Left cardiac atrium (tissue), 4 donors: ENCODE measurements at places on chromosomes 11 and 22. TPM values are rescaled to one million over a fixed set of nuclear protein-coding genes. Genes with fewer than 3 reads are reported as not detected.

DNA sequence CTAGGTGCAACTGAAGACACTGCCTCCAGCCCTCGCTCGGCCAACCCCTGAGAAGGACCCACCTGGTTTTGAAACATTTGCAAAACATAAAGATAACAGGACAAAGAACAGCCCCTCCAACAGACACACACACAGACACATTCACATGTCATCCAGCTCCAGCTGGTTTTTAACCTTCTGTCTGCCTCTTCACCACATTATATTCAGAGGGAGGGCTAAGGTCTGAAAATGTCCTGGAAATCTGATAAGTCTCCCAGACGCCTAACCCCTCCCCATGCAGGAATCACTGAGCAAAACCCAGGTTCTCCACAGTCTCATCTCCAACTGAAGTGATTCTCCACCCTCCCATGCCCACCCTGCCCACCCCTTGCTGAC lies 29.4 kb downstream of the PACSIN2 start:
- DNase-seq = no peak

DNA sequence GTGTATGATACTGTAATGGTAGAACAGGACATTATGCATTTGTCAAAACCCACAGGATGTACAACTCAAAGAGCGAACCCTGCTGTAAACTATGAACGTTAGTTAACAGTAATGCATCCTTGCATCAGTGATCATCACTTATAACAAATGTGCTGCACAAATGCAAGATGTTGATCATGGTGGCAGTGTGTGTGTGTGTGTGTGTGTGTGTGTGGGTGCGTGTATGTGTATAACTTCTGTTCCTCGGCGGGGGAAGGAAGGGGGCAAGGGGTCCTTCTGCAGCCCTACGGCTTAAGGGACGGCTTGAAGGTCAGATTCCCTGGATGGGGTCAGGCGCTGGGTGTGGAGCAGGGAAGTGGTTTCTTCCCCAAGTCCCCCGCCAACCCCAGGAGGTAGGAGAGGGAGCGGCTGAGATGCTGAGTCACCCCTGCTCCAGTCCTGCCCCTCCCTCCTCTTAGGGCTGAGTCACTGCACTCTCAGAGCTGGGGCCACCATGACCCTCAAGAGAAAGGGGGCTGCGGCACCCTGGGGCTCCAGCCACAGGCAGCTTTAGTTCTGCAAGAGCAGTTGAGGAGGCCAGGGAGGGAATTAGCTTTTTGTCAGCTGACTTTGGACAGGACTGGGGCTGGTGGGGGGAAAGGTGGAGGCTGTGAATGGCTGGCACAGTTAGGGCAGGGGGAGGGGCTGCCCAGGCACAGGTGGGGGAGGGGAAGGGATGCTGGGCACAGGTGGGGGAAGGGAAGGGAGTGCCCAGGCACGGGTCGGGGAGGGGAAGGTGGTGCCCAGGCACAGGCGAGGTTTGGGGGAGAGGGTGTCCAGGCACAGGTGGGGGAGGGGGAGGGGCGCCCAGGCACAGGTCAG lies 8.8 kb upstream of the CTSD start:
- peak; percentile 70 for DNase-seq

DNA sequence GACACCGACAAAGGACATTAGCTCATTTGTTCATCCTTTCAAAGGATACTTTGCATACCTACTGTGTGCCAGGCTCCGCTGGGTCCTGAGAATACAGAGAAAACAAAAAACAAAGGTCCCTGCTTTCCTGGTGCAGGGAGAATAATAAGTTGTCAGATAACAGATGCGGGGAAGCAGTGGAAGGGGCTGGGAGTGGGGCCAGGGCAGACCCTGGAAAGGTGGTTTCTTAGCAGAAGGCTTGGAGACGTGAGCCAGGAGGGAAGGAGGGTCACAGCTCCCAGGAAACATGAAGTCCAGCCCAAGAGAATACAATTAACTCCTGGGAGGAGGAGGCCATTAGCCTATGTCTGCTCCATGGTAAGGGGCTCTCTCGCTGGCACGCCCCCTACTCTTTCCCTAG lies 9.8 kb upstream of the ANO1 start:
- DNase-seq = no peak

DNA sequence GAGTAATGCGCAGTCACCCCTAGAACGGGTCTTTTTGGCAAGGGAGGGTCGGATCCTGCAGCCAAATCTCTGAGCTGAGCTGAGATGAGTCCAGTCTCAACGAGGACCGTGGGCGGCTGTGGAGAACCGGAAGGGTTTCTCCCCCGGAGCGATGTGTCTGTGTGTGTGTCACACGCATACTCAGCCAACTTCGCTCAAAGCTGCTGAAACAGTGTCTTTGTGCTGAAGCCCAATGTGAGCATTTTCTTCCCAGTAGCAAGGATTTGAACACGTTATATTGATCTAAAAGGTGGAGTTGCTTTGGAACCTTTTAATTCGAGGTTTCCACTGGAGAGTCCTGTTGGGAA lies 1.4 kb upstream of the CELSR1 start:
- peak; percentile 62 for DNase-seq

GRCh38 chr22:38205261-38206128 lies 3.7 kb downstream of the MAFF start:
- peak; percentile 87 for DNase-seq

DNA sequence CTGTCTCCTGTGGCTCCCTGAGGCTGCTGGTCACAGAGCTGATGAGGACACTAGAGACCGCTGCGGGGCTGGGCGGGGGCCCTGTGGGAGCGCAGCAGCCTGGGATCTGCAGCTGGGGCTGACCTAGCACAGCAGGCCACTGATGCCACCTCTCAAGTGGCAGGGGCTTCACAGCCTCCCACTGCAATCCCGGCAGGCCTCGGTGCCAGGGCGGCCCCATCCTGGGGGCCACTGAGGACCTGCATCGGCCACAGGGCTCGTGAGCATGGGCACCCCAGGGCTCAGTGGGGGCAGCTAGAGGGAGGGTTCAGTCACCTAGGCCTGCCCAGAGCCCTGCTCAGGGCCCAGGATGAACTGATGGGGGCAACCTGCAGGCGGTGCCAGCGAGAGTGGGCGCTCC lies 14.6 kb upstream of the CCDC188 start:
- no peak for DNase-seq

GRCh38 chr11:124415356-124415923 lies 9.2 kb downstream of the OR8B4 start:
- DNase-seq = no peak

Gene UBQLN3
- total RNA-seq = 0.15 TPM

GRCh38 chr11:110601936-110602335 lies 110.3 kb downstream of the ARHGAP20 start:
- DNase-seq = no peak

Gene SCGB1D4
- total RNA-seq = not detected

GRCh38 chr22:42066126-42066761 lies 4.4 kb downstream of the NAGA start:
- no peak for DNase-seq

DNA sequence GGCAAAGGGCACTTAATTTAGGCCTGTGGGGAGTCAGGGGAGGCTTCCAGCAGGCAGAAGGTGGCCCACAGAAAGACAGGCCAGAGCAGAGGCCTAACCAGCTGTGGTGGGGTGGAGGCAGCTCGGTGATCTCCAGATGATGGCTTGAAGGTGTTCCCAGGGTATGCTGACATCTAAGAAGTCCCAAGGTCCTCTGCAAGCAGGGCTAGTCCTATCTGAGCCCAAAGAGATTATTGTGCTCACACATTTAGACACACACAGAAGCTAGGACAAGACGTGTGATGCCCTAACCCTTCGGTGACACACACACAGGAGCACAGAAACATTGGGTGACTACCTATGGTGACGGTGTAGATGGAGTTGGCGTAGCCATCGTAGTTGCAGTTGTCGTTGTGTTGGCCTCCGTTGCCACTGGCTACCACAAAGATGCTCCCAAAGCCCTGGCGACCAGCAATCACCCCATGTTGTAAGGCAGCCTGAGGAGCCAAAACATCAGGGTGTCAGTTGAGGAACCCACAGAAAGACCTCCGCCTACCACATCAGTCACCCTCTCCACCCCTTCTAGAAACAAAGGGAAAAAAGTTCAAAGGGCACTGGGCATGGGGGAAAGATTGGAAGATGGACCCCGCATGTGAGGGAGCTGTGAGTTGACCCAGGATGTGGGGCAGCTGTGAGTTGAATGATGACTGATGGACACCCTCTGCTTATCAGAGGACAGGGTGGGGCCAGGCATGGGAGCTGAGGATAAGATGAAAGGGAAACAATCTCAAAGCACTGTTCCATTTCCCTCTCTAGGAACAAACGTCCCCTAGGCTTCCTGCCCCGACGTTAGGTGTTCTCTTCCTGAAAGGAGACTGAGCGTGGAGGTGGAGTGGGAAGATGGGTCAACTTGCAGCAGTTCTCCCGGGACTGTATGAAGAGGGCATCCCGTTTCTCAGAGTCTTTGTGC lies 7.9 kb downstream of the PCSK7 start:
- DNase-seq = peak; percentile 42

DNA sequence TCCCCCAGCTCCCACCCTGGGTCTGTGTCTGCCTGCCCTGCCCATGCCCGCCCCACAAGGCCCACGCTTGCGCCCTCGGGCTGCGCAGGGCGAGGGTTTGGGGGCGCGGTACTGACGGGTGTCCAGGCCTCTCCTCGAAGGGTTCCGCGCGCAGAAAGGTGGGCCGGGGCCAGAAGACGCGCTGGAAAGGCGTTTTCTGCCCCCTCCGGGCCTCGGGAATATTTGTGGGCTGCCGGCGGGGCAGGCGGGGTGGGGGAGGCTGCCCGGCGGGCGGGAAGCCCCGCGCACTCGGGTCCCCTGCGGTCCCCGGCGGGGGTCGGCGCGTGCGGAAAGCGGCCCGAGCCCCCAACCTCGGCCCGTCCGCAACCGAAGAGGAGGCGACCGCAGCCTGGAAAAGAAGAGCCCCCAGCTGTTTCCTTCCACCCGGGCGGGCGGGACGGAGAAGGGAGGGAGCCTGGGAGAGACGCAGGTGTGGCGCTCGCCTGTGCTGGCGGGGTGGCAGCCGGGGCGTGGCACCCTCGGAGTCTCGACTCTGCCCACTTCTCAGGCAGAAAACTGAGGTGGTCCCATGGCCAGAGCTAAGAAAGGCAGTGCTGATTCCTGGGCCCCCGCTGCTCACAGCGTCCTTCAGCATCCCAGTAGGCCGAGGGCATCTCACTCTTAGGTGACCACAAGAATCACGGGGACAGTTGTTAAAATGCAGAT lies 59.0 kb downstream of the THAP12 start:
- no peak for DNase-seq

- DNase-seq = no peak
Measured at GRCh38 chr22:31079095-31079642, 1.9 kb upstream of the SMTN start.

Gene GRIK4
- total RNA-seq = 0.35 TPM

DNA sequence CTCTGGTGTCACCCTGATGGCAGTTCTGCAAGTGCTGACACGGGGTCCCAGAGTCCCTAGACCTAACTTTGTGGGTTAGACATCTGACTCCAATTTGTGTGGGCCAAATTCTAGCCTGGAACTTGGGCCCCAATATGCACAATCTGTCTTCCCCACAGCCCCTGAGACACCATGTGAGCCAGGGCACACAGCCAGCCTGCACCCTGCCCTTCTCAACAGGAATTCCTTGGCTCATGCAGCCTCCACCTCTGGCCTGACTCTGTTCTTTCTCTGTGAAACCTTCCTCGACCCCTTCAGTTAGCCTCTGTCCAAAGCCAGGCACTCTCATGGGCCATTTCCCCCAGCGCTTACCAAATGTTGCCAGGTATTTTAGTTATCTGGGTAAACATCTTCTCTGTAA lies 59.1 kb upstream of the POU2AF1 start:
- DNase-seq = no peak

Gene ZP1
- total RNA-seq = not detected

DNA sequence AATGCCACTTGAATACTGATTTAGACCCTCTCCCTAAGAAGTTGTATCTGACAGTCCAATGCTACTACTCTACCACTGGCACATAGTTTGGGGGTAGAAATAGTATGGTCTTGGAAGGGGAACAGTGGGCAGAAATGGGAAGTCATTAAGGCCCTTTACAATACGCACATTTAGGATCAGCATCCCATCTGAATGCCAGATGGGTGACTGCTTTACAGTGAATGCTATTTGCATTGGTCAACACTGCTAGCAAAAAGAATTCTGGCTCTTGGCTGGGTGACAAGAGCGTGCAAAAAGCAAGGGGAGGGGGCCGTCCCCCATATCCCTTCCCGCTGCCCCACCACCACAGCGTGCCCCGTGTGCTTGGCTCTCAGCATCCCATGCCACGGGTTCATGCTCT lies 104.7 kb upstream of the BID start:
- no peak for DNase-seq

DNA sequence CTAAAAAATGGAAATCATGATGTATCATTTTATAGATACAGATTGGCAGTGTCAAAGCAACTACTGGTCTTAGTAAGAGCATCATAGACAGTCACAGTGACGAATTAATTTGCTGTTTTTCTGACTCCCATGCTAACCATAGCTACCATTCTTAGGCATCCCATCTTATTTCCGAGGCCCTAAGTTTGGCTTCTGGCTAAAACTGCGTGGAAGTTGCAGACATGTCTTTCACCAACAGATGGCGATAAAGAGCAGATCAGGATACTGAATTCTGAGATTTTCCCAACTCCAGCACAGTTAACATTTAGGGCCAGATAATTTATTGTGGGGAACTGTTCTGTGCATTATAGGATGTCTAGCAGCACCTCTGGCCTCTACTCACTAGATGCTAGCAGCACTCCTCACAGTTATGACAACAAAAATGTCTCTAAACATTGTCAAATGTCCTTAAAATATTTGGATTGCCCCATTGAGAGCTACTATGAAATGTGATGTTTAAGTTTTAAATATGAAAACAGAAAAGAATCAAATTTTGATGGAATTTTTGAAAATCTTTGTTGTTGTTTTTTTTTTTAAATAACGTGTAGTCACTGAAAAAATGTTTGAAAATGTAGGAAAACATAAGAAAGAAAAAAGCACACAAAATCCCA lies 16.3 kb downstream of the OR2AG2 start:
- DNase-seq = no peak

- DNase-seq = no peak
Measured at GRCh38 chr11:811446-812245, 1.9 kb downstream of the RPLP2 start.

- no peak for DNase-seq
Measured at GRCh38 chr11:64960719-64961118, 11.2 kb downstream of the MAJIN start.
